ENCODE measurements at places on chromosomes 4 and X. TPM values are rescaled to one million over a fixed set of nuclear protein-coding genes. Genes with fewer than 3 reads are reported as not detected.

GRCh38 chrX:63934791-63935190, 149.8 kb upstream of the ARHGEF9 start:
- no peaks in the 10 kb centered on the region for H3K4me1 ChIP-seq
- no peak for DNase-seq
- no peak overlapping the region for H3K27ac ChIP-seq
- H3K4me3 ChIP-seq: no peak overlapping the region
- H3K36me3 ChIP-seq: no peaks in the 10 kb centered on the region

- H3K27ac ChIP-seq: no peak overlapping the region
- H3K27me3 ChIP-seq: no peaks in the 10 kb centered on the region
Measured at GRCh38 chr4:174538876-174539250, 16.6 kb upstream of the HPGD start.

PPP1R2C gene
- not detected for total RNA-seq

DNA sequence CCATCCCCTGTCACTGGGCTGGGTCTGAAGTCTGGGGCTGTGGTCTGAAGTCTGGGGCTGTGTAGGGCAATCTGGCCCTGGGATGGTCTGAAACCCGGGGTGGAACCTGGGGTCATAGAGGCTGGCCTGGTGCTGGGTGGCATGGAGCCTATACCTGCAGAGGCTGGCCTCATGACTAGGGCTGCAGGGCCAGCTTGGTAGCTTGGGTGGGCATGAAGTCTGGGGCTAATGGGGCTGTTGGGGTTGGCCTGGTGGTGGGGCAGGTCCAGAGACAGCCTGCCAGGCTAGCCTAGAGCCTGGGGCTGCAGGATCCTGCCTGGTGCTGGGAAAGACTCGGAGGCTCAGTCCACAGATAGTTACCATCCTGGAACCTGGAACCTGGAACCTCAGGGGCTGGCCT, 37.0 kb downstream of the GALNT7 start:
- no peak overlapping the region for H3K4me3 ChIP-seq
- no peak for DNase-seq
- H3K27me3 ChIP-seq: no peaks in the 10 kb centered on the region
- no peak overlapping the region for H3K27ac ChIP-seq
- no peaks in the 10 kb centered on the region for H3K36me3 ChIP-seq

HTN3 gene
- total RNA-seq: not detected

BLOC1S4 gene
- total RNA-seq: 9.1 TPM

Data from sigmoid colon (tissue), 7 donors.